ENCODE measurements at places on chromosomes 5 and 9.

GRCh38 chr5:149682532-149683075 lies 47.5 kb upstream of the PPARGC1B start:
- no peak for DNase-seq

DNA sequence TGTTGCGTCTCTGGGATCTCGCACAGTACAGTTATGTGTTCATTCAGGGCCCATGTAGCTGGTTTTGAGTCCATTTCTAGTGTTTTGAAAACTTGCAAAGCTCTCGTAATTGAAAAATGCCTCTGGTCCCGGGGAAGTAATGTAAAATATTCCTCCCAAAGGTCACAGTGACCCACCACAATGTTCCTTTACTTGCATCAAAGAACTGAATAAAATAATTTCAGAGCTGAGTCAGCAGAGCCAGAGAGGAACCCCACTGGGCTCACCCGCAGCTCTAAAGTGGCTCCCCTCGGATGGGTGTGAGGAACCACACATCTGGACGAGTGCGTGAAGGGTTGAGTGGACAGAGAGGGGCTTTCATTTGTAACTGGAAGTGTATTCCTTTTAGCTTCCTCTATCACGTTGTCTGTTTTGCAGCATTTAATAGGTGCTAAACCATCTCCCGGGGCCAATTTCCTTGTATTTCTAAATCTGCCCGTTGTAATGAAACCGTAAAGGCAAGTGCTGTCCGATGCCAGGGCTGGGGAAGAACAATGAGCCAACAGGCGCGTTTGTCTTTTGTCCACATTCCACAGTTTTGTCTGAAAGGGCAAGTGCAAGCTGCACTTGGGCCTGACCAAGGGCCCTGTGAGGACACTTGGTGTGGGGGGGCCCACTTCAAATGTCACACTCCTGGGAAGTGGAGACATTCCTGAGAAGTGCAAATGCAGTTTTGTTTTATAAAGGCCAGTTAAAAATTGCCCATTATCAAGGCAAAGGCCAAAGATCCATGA lies 29.9 kb downstream of the COL5A1 start:
- no peak for DNase-seq

GRCh38 chr9:133106511-133107244 lies 14.4 kb downstream of the RALGDS start:
- DNase-seq: no peak

GRCh38 chr5:63596254-63596653 lies 366.0 kb downstream of the HTR1A start:
- no peak for DNase-seq

- no peak for DNase-seq
These were observed 181.7 kb downstream of the CDK5RAP2 start for GRCh38 chr9:120398286-120398685.

- DNase-seq: no peak
These were observed 548.3 kb upstream of the CDH18 start for GRCh38 chr5:20536341-20536740.

- no peak for DNase-seq
These were observed 28.4 kb upstream of the GADD45G start for GRCh38 chr9:89576404-89576839.

GRCh38 chr9:106321394-106322180 lies 541.4 kb upstream of the ZNF462 start:
- no peak for DNase-seq

DNA sequence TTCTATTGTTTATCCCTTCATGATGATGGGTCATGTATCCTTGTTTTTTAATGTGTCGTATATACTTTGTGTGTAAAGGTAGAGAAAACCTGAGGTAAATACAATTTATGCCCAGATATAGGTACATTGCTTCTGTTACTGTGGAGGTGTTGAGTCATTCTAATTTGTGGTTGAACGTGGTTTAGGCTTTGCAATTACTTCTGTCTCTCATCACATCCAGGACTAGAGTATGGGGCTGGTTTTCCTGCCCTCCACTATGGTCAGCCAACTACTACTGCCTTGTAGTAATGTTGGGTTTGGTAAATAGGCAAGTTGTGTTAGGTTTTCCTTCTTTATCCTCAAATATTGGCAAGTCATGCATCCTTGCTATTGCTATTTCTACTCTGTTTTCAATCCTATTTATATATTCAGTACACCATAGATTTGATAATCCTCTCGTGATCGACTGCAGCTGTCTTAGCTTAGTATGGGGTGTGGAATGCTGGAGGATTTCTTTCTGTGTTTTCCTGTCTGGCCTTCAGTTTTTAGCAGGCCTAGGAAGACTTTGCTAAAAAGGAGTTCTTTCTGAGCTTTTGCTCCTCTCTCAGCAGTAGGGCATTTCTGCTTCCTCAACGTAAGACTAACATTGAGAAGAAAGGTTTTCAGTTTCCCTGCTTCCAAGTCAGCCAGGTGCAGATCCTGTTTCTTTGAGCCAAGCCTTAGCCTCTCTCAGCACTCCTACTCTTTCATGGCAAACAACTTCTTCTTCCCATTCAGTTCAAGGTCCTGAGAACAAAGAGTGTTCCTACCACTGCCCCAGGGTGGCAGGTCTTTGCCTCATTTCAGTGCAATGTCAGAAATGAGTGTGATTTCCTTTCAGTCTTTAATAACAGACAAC lies 844.4 kb upstream of the CDH18 start:
- DNase-seq: no peak

- DNase-seq: no peak
These were observed 793.7 kb downstream of the BRINP1 start for GRCh38 chr9:118575341-118576070.

DNA sequence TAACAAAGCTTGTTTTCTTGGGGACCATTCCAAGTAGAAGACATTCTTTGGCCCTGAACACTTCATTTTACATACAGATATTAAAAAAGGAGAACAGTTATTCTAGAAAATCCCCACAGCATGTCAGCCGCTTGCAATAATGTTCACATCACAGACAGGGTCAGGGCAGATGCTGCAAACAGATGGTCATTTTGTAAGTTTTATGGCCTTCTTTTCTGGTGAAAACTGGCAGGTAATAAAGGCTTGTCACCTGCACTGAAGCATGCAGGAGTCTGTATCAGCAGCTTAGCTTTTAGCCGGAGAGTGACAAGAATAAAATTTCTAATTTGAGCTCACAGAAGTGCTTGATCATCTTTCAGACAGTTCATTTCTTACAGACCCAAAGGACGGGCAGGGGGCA lies 220.9 kb upstream of the DAP start:
- no peak for DNase-seq

- no peak for DNase-seq
These were observed 212.3 kb upstream of the ARRDC3 start for GRCh38 chr5:91595424-91595823.

- no peak for DNase-seq
These were observed 36.0 kb downstream of the EQTN start for GRCh38 chr9:27260789-27261516.

GRCh38 chr9:89612566-89613278 lies 7.9 kb downstream of the GADD45G start:
- no peak for DNase-seq

- DNase-seq: no peak
These were observed 51.1 kb upstream of the TNFSF15 start for GRCh38 chr9:114856942-114857315.

DNA sequence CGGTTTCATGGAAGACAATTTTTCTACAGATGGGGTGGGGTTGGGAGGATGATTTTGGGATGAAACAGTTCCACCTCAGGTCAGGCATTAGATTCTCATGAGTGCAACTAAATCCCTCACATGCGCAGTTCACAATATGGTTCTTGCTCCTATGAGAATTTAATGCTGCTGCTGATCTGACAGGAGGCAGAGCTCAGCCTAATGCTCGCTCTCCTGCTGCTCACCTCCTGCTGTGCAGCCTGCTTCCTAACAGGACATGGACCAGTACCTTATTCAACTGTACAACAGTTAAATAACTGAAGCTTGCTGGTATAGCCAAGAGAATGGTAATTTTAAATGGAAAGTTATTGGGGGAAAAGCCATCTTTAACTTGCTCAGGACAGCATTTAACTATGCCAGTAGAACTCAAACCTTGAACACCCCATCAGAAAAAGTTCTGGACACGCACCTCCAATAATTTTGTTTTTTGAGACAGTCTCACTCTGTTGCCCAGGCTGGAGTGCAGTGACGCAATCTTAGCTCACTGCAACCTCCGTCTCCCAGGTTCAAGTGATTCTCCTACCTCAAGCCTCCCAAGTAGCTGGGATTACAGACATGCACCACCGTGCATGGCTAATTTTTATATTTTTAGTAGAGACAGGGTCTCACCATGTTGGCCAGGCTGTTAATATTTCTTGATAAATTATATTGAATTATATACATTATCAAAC lies 27.7 kb downstream of the HMGCR start:
- no peak for DNase-seq

DNA sequence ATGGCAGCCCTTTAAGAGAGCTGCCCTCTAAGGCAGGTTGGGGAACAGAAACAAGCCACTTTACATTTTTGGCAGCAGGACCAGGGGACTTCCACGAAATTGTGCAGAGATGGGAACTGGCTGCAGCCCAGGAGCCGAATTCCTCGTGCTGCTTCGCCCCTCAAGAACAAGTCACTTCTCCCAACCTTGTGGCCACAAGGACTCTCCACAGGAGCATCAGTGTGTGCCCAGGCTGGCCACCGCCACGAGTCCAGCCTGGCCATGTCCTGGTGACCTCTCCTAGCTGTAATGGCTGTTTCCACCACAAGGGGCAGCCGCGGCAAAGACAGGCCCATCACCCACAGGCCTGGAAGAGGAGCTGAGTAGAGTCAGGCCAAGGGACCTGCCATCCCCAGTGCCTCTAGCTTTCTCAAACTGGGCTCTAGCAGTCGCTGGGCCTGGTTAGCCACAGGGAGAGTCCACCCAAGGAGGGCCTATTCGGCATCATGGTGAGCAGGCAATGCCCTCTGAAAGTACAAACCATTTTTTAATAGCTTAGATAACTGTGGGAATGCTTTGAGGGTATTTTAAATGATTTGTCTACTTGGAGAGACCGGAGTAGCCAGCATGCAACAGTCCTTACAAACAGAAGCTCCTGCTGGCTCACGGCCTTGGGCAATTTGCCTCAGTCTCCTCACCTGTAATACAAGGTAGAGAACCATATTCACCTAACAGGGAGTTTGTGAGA lies 129.0 kb downstream of the COL23A1 start:
- DNase-seq: peak; percentile 40

DNA sequence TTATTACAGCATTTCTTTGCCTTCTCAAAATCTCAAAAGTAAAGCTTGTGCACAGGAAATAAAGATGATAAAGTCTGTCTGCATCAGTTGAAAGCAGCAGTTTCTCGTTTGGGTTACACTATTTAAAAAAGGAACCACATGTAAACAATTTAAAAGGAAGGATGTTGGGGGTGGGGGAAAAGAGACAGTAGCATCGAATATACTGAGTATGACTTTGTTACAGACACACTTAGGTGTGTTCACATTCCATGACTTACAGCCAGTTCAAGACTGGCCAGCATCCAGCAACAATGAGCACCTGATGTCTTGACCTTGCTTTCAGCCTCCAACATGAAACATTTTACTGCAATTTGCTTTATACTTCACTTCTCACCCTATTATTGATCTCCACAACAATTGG lies 8.7 kb downstream of the GAPT start:
- DNase-seq: no peak

DNA sequence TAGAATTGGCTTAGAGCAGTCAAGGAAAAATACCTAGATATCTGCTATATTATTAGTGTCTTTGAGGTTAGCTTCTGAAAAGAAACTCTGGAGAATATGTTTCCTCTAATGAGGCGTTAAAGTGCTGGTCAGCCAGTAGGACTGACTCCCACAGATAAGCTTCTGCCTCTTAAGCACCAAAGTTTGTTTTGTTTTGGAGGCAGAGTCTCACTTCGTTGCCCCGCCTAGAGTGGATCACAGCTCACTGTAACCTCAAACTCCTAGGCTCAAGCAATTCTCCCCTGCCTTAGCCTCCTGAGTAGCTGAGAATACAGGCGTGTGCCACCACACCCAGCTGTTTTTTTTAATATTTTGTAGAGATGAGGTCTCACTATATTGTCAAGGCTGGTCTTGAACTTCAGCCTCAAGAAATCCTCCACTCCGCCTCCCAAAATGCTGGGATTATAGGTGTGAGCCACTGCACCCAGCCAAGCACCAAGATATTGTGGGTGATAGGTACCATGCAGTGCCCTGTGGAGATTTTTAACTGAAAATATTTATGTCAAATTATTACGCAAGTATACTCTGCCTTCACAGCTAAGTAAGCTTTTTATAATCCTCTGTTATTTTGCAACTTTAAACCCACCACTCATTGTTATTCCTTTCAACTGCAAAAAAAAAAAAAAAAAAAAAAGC lies 24.7 kb upstream of the TMEM171 start:
- DNase-seq: no peak

GRCh38 chr5:39452846-39453245 lies 28.1 kb upstream of the DAB2 start:
- no peak for DNase-seq

GRCh38 chr5:80860924-80861613 lies 99.1 kb upstream of the RASGRF2 start:
- no peak for DNase-seq

DNA sequence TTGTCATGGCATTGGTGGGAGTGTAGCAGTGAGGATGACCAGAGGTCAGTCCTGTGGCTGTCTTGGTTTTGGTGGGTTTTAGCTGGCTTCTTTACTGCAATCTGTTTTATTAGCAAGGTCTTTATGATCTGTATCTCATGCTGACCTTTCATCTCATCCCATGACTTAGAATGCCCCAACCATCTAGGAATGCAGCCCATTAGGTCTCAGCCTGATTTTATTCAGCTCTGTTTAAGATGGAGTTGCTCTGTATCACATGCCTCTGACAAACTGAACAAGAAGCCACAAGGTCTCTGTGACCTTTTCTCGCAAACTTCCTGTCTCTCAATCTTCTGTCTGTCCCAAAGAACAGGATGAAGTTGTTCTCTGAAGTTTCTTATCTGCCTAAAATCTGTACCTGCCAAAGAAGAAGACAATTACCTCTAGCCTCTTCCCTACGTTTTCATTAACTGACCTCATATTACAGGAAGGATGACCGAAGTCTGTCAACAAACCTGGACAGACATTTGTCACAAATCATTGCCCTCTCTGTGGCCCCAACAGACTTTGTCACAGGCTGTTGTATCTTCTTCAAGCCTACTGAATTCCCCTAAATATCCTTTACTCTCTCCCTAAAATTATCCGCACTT lies 284.2 kb upstream of the SEMA6A start:
- DNase-seq: no peak

GRCh38 chr9:35599763-35600604 lies 5.1 kb upstream of the TESK1 start:
- DNase-seq: no peak

DNA sequence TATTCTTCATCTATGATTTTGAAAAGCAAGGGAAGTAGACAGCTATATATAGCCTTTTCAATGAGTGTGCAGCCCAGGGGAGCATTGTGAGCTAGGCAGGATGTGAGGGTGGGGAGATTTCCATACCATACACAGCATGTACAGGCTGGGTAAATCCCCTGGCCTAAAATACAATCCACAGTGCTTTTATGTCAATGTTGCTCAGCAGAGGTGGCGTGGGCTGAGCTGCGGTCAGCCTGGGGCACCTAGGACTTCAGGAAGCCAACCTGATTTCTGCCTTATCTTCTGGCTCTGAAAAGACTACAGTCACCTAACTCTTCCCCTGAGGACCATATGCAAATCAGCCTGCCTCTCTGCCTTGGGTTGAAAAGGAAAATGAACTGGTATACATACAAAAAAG lies 6.3 kb upstream of the GARIN3 start:
- DNase-seq: peak; percentile 94
